ENCODE measurements at places on chromosomes 2 and 18.

GRCh38 chr2:121232626-121233265 lies 52.3 kb downstream of the TFCP2L1 start:
- no peak for DNase-seq

- no peak for DNase-seq
These were observed 5.2 kb downstream of the CCL20 start for GRCh38 chr2:227818675-227819397.

DNA sequence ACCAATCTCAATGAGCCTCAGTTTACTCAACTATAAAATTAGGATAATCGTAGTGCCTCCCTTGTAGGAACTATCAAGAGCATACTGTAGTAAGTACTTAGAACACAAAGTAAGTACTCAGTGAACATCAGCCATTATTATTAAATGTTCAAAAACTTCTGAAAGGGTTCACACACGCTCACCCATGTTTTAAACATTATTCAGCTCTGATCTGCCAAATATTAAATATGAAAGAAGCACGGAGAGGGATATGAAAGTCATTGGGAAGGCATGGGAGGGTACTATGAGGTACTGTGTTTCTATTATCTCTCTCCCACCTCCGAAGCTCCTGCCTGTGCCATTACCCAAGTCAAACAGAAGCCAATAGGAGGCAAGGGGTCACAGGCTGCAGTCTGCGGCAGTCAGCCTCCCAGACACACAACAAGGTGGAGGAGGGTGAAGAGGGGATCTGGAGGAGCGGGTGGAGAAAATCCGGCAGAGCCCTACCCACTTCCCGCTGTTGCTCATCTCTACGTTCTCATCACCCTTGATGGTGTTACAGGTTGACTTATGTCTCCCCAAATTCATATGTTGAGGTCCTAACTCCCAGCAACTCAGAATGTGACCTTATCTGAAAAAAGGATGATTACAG lies 2.0 kb upstream of the TBC1D8 start:
- no peak for DNase-seq

GRCh38 chr18:44452346-44452745 lies 228.3 kb upstream of the SETBP1 start:
- DNase-seq = no peak

- no peak for DNase-seq
These were observed 131.6 kb downstream of the CABLES1 start for GRCh38 chr18:23266717-23267446.

DNA sequence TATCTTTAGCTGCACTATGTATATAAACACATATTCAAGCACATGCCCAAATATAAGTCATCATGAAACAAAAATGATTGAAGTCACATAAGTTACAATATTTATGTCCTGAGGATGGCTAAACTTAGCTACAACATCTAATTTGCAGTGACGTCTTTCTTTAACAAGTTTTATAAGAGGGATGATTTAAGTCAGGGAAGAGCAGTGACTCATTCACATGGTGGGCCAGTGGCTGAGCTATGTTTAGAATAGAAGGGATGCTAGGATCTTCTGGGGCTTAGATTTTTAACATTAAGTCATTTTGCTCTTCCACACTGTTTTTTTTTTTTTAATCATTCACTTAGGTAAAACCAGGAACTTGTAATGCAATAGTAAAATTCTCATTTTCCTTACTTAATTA lies 22.3 kb downstream of the ADCYAP1 start:
- DNase-seq = no peak

- DNase-seq = peak; percentile 66
These were observed 550 bp downstream of the MFSD6 start for GRCh38 chr2:190408538-190409271.

- no peak for DNase-seq
These were observed 7.6 kb upstream of the GPBAR1 start for GRCh38 chr2:218253232-218253625.

DNA sequence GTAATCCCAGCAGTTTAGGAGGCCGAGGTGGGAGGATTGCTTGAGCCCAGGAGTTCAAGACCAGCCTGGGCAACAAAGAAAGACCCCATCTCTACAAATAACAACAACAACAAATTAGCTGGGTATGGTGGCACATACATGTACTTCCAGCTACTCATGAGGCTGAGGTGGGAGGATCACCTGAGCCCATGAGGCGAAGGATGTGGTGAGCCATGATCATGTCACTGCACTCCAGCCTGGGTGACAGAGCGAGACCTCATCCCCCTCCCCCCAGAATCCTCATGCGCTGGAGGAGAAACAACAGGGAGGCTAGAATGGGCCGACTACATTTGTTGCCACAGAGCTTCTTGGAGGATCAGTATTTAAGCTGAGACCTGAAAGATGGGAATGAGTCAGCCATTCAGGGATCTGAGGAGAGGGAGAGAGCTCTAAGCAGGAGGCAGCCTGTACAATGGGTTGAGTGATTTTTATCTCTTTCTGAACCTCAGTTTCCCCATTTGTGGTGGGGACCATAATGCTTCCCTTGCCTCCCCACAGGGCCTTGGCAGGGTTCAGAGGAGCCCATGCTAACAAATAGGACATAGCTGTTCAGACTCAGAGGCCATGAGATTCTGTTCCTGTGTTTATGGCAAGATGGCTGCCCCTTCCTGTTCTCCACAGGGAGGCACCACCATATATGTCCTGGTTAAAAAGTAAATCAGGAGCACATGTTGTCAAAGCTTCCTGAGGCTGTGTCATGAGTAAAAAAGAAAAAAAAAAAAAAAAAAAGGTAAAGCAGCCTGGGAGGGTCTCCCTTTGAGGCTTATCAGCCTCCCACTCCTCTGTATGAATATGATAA lies 131.4 kb upstream of the HAAO start:
- no peak for DNase-seq

DNA sequence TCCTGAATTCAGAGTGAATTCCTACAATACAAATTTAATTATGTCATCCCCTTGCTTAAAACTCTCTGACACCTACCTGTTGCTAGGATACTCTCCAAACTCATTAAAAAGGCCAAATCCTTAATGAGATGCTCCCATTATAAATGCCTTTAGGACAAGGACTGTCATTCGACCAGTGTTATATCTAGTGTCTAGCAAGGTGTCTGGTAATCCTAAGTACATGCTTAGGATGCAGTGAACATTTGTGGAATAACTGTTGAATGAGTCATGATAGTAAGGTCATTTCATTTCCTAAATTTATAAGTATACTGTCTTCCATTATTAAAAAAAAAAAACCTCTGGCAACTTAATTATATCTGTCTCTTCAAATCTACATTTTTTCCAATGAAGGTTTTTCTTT lies 588.9 kb upstream of the NRXN1 start:
- no peak for DNase-seq

GRCh38 chr2:19617257-19617848 lies 258.9 kb upstream of the OSR1 start:
- DNase-seq = no peak

DNA sequence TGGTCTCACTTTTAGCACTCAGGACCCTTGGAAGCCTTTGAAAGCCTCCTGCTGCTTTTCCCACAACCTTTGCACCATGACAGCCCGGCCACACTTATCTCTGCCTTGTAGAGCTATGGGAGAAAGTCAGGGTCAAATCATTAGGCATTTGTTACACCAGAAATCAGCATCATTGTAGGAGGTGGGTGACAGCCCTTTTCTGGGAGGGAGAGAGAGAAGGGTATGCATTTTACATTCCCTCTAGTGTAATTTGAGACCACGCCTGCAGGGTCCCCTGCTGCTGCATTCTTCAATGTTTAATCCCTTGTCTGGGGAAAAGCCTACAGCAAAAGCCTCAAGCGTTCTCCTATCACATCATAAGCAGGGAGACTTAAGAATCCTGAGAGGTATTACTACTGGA lies 766.8 kb upstream of the FAM98A start:
- DNase-seq = no peak

- DNase-seq = peak; percentile 75
These were observed 55.9 kb upstream of the CTLA4 start for GRCh38 chr2:203811491-203812221.

- no peak for DNase-seq
These were observed 138.9 kb upstream of the APCDD1 start for GRCh38 chr18:10315522-10315921.

DNA sequence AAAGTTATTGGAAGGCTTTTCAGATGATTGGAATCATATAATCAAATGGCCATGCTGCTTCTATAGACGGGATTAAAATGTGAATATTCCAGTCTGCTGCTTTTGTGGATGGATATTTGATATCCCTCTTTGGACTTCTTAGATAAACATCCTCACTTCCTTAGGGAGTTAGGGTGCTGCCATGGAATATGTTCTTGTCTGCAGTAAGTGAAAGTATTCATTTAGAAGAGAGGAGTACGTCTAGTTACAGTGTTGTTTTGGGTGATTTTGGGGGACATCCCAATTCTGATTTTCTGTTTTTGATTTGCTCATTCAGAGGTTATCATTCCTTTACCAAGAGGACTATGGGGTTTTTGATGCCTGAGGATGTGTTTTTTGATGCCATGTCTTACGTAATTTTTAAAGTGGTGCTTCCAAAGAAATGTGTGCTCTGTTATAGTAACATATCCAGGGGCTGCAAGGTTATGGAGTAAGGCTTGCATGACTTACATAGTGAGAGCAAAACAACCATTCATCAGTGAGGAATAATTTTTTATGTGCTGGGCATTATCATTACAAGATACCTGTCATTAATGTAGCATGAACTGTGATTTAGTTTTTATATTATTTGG lies 33.6 kb downstream of the ASXL3 start:
- DNase-seq = no peak

GRCh38 chr2:26017464-26018183 lies 16.3 kb upstream of the RAB10 start:
- DNase-seq = no peak

GRCh38 chr2:73981081-73982001 lies 3.4 kb upstream of the TET3 start:
- peak; percentile 48 for DNase-seq

GRCh38 chr2:146624430-146625160 lies 1220.2 kb upstream of the ACVR2A start:
- no peak for DNase-seq

GRCh38 chr2:63049970-63050333 lies 678 bp upstream of the OTX1 start:
- no peak for DNase-seq

DNA sequence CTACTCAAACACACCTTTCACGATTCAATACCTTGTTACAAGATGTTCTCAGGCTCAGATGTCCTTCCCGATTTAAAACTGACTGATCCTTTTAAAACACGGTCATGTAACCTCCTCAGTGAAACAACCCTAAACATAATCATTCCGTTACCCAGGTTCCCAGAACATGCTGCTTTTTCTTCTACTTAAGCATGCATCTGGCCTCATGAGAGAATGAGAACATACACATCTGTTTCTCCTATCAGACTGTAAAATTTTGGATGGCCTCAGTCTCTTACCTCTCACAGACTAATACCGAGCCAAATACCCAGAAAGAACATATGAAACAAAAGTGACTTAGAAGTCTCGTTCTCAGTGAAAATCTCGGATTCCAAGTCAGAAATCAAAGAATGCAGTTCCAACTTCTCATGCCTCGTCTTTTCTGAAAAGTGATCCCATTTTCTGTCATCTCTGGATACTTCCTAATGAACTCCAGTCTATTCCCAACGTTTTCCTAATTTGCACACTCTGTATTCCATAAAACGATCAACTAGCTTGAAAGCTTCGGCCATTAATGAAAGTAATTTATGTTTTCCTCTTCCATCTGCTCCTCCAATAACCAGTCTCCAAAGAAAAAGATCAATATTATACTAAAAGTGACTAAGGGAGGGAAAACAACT lies 919 bp downstream of the SF3B1 start:
- no peak for DNase-seq

DNA sequence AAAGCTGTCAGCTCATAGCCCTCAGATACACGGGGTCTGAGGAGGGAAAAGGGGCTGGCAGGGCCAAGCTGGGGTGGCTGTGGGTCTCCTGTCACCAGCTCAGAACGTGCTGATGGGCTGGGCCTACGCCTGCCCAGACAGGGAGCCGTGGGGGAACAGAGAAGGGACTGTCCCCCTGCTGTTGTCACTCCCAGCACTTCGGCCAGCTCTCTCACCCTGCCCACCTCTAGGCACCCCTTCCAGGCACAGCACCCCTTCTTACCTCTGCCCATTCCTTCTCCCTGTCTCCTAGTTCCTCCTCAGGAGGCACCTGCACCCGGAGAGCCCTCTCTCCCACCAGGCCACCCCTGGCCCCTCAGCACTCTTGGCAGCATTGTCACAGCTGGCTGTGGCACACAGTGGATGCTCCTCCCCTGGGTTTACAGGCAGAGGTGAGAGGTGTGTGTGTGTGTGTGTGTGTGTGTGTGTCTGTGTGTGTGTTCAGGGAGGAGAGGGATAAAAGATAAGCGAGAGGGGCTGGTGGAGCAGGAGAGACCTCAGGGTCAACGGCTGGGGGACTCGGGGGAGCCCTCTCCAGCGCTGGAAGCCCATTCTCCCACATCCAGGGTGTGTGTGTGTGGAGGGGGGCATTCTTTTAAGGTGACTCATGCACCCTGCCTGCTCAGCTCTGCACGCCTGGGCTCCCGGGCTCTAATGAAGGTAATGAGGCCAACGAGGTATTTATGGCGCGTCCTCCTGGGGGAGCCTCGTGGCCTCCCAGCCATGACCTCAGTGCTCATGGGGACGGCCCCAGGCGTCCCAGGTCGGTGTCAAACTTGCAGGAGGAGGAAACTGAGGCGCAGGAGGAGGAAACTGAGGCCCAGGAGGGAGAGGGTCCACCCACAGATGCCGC lies 66.1 kb upstream of the SMAD7 start:
- DNase-seq = no peak

DNA sequence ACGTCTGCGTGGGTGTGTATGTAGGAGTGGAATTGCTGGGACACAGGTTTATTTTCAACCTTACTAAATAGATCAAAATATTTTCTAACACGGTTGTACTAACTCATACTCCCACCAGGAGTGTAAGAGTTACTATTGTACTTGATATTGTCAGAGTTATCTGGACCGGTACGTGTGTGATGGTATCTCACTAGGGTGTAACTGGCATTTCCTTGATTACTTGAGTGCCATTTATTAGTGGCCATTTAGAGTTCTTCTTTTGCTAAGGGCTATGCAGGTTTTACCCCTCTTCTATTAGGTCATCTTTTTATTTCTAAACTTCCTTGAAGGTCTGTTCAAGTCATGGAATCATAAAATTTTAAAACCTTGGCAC lies 33.5 kb downstream of the CENPO start:
- DNase-seq = no peak

- no peak for DNase-seq
These were observed 90.0 kb downstream of the GALR1 start for GRCh38 chr18:77339623-77340022.

GRCh38 chr2:109197491-109198418 lies 68.8 kb downstream of the SH3RF3 start:
- no peak for DNase-seq

- DNase-seq = no peak
These were observed 59.0 kb downstream of the GLI2 start for GRCh38 chr2:120794716-120795115.
